ENCODE measurements at places on chromosomes 2 and 18. TPM values are rescaled to one million over a fixed set of nuclear protein-coding genes. Genes with fewer than 3 reads are reported as not detected.

- peak; percentile 59 for DNase-seq
- H3K36me3 ChIP-seq = no peaks in the 10 kb centered on the region
- no peaks in the 10 kb centered on the region for H3K27me3 ChIP-seq
- H3K4me3 ChIP-seq = peak overlapping the region; percentile 72
- H3K4me1 ChIP-seq = peaks cover 12% of the 10 kb centered on the region
- H3K27ac ChIP-seq = peak overlapping the region; percentile 97
These were observed 647 bp downstream of the PSME4 start for GRCh38 chr2:53969968-53970723.

DNA sequence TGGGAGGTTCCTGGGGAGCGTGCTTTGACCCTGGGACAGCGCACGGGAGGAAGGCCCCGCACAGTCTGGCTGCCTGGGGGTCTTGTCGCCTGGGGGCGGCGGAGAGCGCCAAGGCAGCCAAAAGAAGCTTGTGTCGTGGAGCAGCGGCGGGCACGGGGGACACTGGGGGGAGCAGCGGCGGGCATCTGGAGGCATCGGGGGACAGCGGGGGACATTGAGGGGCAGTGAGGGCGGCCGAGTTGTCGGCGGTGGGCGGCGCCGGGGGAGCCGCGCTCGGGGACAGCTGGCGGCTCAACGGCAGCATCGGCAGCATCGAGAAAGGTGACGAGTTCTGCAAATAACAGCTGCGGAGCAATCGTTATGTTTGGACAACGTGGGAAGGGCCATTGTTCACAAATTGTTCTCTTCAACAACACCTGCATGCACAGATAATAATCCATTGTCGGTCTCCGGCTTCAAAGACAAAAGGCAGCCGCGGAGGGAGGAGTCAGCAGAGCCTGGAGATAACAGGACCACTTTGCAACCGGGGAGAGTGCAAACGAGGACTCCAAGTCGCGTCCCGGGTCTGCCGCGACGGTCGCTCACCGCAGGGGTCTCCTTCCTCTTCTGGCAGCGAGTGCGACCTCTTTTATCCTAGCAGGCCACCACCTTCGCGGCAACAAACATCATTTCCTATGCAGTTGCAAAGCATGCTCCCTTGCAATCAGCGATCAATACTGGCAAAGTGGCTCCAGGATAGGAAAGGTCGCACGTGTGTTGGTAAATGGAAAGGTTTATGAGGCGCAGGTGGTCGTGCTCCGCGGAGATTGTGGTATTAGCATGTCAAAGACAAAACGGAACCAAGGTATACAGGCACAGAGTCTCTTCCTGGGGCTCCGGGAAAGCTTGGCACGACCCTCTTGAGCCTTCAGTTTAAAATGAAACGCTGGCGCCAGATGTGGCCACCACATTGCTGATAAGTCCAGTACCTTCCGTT is 132.3 kb upstream of the DLX2 start:
- peaks cover 23% of the 10 kb centered on the region for H3K4me1 ChIP-seq
- H3K27me3 ChIP-seq = peaks cover 48% of the 10 kb centered on the region
- H3K4me3 ChIP-seq = peak overlapping the region; percentile 57
- H3K36me3 ChIP-seq = no peaks in the 10 kb centered on the region
- DNase-seq = peak; percentile 75

GRCh38 chr18:3726238-3726951 is 276.4 kb downstream of the TGIF1 start:
- H3K36me3 ChIP-seq = no peaks in the 10 kb centered on the region
- peaks cover 12% of the 10 kb centered on the region for H3K4me1 ChIP-seq
- H3K27me3 ChIP-seq = no peaks in the 10 kb centered on the region
- H3K4me3 ChIP-seq = no peak overlapping the region

- peaks cover 37% of the 10 kb centered on the region for H3K27me3 ChIP-seq
- H3K27ac ChIP-seq = no peak overlapping the region
- H3K36me3 ChIP-seq = peaks cover 9% of the 10 kb centered on the region
- H3K4me3 ChIP-seq = no peak overlapping the region
- peaks cover 20% of the 10 kb centered on the region for H3K4me1 ChIP-seq
- peak; percentile 63 for DNase-seq
These were observed 7.7 kb downstream of the ZBTB14 start for GRCh38 chr18:5287854-5288253.

The SPATA3 gene
- total RNA-seq = not detected

The SULT1C4 gene
- total RNA-seq = 11.3 TPM
